ENCODE measurements at places on chromosomes 1 and 21.

DNA sequence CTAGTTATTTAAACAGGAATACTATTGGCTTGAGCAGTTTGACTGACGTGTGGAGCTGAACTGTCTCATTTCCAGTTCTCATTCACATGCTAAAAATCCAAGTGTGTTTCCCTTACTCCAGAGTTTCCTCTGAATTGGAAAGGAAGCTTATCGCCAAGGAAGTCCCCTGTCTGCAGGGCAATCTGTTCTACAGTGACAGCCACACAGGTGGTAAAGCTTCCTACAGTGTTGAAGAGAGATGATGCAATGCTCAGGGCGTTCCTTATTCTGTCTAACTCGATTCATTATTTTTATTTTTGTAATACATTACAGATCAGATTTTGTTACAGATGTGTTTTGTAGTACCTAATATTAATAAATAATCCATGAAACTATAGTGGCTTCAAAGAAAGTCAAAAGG is 41.3 kb downstream of the ADAMTS5 start:
- DNase-seq: no peak

DNA sequence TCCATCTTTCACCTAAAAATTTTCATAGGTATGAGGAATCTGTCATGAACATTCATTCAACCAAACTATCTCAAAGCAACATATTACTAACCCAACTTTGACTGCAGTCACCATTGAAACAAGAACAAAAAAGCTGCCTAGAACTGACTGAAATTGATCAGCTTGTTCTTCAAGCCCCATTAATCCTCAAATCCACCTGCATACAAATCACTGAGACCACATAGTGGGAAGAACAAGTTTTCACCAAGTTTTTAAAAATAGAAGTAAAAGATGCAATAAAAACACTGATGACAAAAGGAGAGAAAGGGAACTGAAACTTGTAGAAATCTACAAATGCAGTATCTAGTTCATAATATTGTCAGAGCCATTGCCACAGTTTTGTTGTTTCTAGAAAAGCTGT is 6.1 kb downstream of the SORT1 start:
- DNase-seq: no peak

- DNase-seq: no peak
These were observed 67.2 kb downstream of the NAV1 start for GRCh38 chr1:201606096-201606495.

- peak; percentile 72 for DNase-seq
These were observed 61.5 kb downstream of the RGS21 start for GRCh38 chr1:192378276-192378675.

- no peak for DNase-seq
These were observed 54.2 kb downstream of the KIAA1614 start for GRCh38 chr1:180966744-180967536.

- DNase-seq: no peak
These were observed 7.0 kb downstream of the IFNAR2 start for GRCh38 chr21:33236766-33237165.

- DNase-seq: no peak
These were observed 6.3 kb upstream of the CLDN14 start for GRCh38 chr21:36486246-36486645.

DNA sequence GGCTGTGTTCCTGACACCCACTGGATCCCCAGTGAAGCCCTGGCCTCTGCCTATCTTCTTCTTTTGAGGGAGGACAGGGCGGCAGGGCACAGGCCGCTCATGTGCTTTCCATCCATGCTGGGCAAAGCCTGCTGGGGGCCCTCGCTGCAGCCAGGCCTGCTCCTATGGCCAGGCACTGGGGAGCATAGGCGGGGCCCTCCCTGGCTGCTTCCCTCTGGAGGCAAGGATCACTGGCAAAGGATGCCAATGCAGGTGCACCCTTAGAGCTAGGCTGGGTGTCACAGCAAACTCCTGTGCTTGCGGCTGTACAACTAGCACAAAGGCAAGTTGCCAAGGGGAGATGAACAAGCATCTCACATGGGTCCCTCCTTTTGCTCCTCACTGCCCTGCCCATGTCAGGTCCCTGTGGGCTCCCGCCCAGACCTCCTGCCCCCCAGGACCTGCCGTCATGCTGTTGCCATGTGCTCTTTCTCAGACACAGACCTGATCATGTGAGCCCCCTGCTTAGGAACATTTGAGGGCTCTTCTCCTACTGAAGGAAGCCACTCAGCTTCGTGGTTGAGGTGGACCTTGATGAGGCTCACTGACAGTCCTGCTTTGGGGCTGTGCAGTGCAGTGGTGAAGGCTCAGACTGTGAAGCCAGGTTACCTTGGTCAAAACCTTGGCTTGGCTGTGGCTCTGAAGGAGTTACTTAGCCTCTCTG is 393.6 kb downstream of the PTPRU start:
- DNase-seq: no peak

GRCh38 chr1:192668409-192668983 is 32.5 kb downstream of the RGS13 start:
- DNase-seq: no peak

- no peak for DNase-seq
These were observed 199.3 kb upstream of the ZC3H12A start for GRCh38 chr1:37274938-37275631.

- no peak for DNase-seq
These were observed 488.1 kb upstream of the PRMT6 start for GRCh38 chr1:106568201-106568974.

All from adipocyte (in vitro differentiated cells).